ENCODE measurements at places on chromosomes 16 and 17.

GRCh38 chr16:81967358-81967757 is 43.9 kb downstream of the SDR42E1 start:
- no peak for DNase-seq

- DNase-seq, result no peak
Measured at GRCh38 chr16:89506791-89507191, 1.4 kb upstream of the SPG7 start.

GRCh38 chr17:28949185-28950016 is 1.9 kb downstream of the PHF12 start:
- DNase-seq, result peak; percentile 55

DNA sequence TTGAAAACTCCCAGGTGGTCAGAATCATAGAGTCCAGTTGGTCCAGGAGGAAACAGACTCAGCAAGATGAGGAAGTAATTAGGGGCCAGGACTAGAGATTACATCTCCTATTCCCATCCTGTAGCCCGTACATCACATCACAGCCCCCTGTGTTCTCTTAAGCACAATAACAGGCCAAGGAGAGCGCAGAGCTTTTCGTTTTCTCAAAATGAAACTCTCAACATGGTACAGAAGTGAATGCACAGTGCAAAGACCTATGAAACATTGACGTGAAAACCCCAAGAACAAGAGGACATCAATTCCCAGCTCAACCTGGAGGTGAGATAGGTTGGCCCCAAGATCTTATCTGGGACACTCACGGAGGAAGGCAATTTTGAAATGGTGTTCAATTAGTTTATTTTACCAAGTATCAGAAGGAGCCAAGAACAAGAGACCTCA is 9.0 kb downstream of the PIK3R5 start:
- DNase-seq, result peak; percentile 48

DNA sequence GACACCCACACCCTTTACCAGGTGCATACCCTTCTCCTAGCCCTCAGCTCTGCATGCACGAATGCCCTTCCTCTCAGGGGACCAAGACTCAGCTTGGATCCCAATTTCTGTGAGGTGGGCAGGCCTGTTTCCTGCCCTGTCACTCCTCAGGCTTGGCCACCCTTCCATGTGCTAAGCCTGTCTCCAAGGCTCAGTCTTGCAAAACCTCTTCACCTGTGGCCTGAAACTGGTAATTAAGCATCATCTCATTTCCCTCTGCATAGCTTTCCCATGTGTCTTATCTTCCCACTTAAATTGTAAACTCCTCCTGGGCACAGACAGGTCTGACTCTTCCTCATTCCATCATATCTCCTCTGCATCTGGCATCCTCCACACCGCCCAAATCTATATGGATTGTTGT is 31.0 kb upstream of the SMPD3 start:
- DNase-seq, result no peak

DNA sequence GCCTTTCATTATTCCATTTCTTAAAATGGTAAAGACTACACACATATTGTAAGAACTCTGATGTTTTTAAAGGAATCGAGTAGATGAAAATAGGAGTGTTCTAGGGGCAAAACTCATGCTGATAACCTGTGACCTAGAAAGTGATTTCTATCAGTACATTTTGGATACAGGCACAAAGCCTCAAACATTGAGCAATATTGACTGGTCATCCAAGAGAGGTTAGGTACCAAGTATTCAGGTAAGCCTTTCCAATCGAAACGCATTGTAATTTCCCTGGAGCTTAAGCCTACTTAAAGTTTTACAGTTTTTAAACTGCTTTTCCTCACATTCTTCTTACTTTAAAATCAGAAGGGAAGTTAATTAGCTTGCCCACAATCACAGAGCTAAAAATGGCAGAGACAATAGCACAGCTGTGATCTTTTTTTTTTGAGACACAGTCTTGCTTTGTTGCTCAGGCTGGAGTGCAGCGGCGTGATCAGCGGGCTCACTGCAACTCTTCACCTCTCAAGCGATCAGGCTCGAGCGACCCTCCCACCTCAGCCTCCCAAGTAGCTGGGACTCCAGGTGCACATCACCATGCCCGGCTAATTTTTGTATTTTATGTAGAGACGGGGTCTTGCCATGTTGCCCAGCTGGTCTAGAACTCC is 3.3 kb downstream of the GOT2 start:
- no peak for DNase-seq

- peak; percentile 27 for DNase-seq
Measured at GRCh38 chr17:78998311-78999055, 11.1 kb downstream of the CANT1 start.

DNA sequence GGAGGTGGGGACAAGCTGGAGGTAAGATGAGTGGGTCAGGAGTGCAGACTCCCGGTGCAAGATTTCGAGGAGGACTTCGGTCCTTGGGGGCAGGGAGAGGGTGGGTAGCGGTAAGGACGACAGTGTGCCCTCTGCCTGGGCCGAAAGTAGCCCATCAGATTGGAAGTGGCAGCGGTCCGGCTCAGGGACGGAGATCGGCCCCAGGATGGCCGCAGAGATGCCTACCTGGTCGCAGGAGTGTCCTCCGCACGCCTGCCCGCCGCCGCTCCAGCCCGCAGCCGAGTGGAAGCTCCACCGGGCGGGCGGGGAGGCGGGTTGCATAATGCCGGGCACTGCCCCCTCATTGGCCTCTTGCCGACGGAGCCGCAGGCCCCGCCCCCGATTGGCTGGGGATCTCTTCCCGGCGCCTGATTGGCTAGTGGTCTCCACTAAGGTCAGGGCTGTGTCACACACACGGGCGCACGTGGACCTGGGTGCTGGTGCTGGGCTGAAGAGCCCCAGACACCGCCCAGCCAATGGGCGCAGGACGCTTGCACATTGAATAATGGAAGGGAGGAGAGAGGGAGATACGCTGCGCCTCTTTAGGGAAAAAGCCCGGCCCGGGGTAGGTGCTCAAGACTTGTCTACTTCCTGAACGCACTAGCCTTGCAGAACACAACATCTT is at the start of gene PER1:
TSS of gene PER1 (minus strand) at position 293 of the 664 bp plus-strand sequence. CDS start 1,698 bp downstream, outside the sequence.
- peak; percentile 93 for DNase-seq

DNA sequence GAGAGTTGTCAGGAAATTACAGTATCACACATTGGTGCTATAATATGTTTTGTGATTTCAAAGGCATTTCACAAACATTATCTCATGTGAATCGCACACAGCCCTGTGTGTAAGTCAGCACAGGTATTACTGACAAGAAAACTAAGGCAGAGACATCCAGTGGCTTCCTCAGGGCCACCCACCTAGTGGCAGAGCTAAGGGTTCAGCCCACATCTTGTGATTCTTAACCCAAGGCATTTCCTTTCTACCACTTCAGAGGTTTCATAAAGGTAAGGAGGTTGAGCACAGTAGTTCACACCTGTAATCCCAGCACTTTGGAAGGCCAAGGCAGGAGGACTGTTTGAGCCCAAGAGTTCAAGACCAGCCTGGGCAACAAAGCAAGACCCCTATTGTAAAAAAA is 58.2 kb downstream of the STX8 start:
- DNase-seq, result no peak

DNA sequence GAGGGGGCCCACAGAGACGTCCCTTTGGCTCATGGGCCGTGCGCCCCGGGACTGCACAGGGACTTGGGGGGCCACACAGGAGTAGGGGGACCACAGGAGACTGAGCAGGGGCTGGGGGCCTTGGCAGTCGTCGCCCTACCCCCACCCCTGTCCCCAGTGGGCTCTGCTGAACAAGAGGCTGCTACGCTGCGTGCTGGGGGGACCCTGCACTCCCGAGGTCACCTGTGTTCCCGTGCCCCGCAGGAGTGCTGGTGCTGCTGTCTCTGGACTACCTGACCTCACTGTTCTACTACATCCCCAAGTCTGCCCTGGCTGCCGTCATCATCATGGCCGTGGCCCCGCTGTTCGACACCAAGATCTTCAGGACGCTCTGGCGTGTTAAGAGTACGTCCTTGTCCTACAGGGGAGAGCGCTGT is 14.4 kb upstream of the RNF213 start:
- no peak for DNase-seq

GRCh38 chr17:72388765-72389473 is 268.1 kb downstream of the SOX9 start:
- DNase-seq, result no peak

DNA sequence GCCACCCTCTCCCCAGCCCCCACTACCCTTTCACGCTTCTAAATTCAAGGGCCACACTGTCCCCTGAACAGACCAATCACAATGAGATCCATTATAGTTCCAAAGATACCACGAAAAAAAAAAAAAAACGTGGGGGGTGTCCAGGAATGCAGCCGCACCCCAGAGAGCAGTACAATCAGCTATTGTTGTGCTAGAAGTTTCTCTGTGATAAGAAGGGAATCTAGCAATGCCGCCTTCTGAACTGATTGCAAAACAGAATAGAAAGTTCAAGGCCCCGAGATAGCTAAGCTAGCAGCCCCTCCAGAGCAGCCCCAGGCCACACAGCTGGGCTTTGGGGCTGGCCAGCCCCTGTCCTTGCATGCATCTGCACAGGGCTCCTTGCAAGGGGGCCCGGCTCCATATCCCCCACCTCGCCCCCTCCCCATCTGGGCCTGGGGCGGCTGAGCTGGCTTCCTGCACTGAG is 86.9 kb upstream of the CBX4 start:
- no peak for DNase-seq

- peak; percentile 69 for DNase-seq
Measured at GRCh38 chr17:164303-165235, 16.9 kb downstream of the DOC2B start.

GRCh38 chr17:59838052-59838916 is 54.5 kb downstream of the TUBD1 start:
- DNase-seq, result no peak

DNA sequence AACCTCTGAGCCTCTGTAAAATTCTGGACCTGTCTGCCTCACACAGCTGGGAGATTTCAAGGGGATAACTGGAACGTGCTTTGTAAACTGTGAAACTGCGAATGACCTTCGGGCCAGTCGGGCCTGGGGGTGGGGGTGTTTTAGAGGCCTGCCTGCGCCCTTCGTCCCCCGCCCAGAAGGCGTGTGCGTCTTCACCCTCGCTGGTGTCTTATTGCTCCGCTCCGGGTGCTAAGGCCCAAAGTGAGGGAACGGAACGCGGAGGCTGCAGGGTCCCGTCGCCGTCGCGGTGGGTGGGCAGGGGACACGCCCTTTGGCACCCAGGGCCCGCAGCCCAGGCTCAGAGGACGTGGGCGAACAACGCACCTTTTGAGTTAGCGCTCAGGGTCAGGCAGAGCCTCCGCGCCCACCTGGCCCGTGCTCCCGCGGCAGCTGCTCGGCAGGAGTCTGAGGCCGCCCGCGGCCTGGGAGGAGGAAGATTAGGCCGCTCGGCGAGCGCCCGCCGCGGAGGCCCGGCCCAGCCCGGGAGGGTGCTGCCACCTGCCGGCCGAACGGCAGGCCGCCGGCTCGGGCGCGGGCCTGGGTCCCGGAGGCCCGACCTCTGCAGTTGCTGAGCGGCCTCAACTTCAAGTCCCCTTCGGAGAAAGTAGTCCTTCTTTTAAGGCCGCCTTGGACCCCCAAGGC is 29.7 kb downstream of the DCAKD start:
- peak; percentile 93 for DNase-seq

All from GM13976 (cell line).